ENCODE measurements at places on chromosomes 1 and 21.

- DNase-seq: no peak
These were observed 20.0 kb upstream of the ANGPTL7 start for GRCh38 chr1:11169202-11169601.

GRCh38 chr1:88698764-88699163, 14.7 kb downstream of the PKN2 start:
- no peak for DNase-seq

DNA sequence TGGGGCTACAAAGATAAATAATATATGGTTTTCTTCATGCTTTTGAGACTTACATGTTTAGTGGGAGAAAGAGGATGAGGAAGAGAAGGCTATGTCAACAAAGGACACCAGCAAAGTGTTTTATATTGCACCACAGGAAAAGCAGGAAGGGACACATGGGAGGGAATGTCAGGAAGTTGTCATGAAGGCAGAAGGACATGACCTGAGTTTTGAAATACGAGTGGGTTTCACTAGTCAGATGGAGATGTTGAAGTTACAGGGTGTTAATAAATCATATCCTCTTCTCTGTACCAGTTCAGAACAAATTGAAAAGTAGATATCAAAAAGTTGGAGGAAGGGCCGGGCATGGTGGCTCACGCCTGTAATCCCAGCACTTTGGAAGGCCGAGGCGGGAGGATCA, 18.2 kb upstream of the AGO1 start:
- no peak for DNase-seq

DNA sequence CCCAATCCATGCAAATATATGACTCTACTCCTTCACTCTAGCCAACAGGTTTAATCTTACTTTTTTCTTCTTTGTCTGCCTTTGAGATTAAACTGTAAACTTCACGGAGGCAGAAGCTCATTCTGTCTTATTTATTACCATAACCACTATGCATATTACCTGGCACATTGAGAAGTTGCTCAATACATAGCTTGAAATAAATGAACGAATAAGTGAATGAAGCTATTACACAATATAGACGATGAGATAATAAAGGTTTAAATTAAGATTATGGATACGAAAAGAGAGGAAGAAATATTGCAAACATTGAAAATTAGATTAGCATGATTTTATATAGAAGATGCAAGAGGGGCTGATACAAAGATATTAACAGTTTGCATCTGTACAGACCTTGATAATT, 385.1 kb downstream of the LTN1 start:
- no peak for DNase-seq

GRCh38 chr1:169478094-169478672, 7.6 kb downstream of the SLC19A2 start:
- no peak for DNase-seq

GRCh38 chr21:21063828-21064227, 65.6 kb downstream of the NCAM2 start:
- no peak for DNase-seq

- no peak for DNase-seq
These were observed 59.0 kb upstream of the FGGY start for GRCh38 chr1:59237900-59238299.

- no peak for DNase-seq
These were observed 109.1 kb upstream of the HOOK1 start for GRCh38 chr1:59705466-59706302.

GRCh38 chr1:156025876-156026275, 5.1 kb upstream of the SSR2 start:
- DNase-seq: no peak

DNA sequence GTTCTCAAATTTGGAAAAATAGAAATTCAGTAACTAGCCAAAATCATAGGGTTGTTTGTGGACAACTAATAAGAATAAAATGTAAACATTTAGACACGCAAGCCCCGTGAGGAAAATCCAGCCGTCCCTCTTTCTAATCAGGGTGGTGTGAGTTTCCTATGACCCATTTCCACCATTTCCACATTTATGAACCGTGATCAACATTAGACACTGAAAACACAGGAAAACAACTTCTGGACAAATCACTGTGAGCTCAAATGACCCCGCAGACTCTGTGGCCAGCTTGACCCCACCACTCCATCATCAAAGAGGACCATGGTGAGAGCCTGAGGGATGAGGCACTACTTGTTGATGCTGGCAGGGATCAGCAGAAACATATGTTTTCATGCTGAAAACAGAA, 101.0 kb downstream of the SIM2 start:
- no peak for DNase-seq

DNA sequence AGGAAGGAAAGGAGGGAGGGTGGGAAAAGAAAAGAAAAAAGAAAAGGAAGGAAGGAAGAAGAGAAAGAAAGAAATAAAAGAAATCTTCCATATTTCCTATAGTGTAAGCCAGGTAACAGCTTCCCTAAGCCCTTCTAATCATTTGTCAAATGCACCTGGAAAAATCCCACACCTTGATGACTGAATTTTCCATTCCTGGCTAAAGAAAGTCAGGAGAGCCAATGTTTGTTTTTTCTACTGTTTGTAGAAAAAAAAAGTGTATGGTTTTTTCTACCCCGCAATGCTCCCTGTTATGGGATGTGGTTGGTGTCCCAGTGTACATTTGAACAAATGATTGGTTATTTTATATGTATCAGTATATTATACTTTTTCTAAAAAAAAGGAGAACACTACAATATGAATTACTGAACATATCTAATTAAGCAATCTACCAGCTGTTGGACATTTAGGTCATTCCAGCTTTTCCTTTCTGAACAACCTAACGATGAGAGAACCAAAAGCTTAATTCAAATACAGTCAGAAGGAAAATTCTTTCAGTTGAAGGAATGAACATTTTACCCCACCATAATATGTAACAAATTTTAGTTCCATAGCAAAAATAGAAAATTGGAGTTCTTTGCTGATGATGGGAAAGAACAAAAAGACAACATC, 355.0 kb downstream of the SETD4 start:
- DNase-seq: no peak

GRCh38 chr1:60878323-60878722, 204.0 kb upstream of the NFIA start:
- DNase-seq: no peak

- no peak for DNase-seq
These were observed 29.1 kb downstream of the IGFN1 start for GRCh38 chr1:201219481-201220387.

GRCh38 chr1:173573596-173573995, 29.3 kb downstream of the SLC9C2 start:
- DNase-seq: no peak

GRCh38 chr1:183461350-183461749, 10.9 kb upstream of the SMG7 start:
- no peak for DNase-seq

DNA sequence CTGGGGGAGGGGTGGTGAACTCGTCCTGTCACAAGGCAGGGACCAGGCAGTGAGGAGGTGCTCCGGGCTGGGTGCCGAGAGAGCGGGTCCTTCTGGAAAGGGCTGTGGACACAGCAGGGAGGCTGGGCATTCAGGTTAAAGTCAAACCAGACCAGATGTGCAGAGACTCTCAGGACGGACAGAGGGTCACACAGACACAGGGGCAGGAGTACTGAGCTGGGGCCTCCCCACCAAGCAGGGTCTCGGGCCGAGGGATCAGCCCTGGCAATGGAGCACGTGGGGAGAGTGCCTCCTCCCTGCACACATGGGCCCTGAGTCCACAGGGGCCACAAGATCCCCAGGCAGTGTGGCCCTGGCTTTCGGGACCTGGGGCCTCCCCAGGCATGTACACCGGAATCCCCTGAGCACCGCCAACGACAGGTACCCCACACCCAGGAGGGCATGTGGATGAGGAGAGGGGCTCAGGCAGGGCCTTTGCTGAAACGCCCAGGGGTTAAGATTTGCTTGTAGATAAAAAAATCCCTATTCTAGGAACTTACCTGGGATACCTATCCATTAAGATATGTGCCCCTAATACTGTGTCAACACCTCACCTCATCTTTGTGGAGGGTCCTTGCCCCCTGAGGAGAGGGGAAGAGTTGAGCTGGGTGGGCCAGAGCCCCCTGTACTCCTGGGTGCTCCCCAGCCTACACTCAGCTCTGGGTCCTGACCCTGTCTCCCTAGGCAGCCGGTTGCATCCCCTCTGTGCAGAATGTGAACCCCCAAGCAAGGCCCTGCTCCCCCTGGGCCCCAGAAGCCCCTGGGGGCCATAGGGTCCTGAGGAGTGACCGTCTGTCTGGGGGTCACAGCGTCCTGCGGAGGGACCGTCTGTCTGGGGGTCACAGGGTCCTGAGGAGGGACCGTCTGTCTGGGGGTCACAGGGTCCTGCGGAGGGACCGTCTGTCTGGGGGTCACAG, 46.9 kb upstream of the ADARB1 start:
- no peak for DNase-seq

DNA sequence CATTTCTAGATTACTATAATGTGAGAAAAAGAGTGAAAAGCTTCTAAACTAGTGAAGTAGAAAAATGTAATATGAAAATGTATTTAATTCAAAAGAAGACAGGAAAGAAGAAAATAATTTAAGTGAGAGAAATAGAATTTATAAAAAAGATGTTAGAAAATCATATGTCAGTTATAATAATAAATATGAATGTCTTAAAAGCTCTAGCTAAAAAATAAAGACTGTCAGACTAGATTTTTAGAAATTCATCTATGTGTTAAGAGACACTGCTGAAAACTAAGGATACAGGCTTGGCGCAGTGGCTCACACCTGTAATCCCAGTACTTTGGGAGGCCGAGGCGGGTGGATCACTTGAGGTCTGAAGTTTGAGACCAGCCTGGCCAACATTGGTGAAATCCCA, 37.3 kb upstream of the VANGL1 start:
- no peak for DNase-seq

- no peak for DNase-seq
These were observed 54.5 kb downstream of the ARHGEF10L start for GRCh38 chr1:17594026-17594425.

Measured in HS-5 (cell line).